ENCODE measurements at places on chromosomes 16 and 17.

DNA sequence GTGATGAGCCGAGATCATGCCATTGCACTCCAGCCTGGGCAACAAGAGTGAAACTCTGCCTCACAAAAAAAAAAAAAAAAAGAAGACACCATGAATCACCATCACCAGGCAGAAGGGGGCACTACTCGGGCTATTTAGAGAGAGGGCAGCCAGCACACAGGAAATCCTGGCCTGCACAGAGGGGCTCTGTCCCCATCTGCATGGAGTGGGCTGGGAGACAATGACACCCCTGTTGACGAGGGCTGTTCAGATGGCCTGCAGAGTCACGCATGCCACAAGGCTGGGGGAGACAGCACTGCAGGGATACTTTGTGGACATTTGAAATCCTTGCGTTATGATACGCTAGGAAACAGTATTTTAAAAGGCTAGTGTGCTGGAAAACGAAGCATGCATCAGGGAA lies 48.3 kb downstream of the CUEDC1 start:
- no peak for DNase-seq

- DNase-seq, result no peak
Measured at GRCh38 chr16:72203401-72203800, 31.4 kb upstream of the PMFBP1 start.

DNA sequence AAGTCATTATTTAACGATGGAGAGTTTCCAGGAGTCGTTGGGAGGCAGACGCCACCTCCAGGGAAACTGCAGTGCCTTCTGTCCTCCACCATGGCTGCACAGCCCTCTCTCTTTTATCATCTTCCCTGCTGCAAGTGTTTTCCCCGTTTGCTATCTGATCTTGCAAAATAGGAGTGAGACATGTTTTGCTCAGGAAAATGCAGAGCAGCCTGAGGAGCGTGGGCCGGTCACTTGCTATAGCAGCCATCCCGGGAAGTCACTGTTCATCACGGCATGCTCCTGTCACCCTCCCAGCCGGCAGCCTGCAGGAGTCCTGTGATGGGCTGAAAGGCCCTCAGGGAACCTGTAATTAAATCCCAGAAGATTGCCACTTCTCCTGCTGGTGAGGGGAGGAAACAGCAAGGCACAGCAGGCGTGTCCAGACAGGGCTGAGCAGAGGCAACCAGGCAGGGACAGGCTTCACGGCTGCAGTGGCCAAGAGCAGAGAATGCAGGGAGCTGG lies 143.1 kb downstream of the GSG1L start:
- DNase-seq, result no peak

- DNase-seq, result no peak
Measured at GRCh38 chr16:20899477-20900298, 470 bp downstream of the DCUN1D3 start.

GRCh38 chr17:6903326-6903900 lies 71.9 kb upstream of the TEKT1 start:
- no peak for DNase-seq

- DNase-seq, result no peak
Measured at GRCh38 chr17:29862951-29863350, 67.1 kb downstream of the SSH2 start.

GRCh38 chr17:75020331-75021110 lies 8.1 kb downstream of the MRPL58 start:
- no peak for DNase-seq

- DNase-seq, result no peak
Measured at GRCh38 chr17:82253179-82253544, 20.3 kb downstream of the CSNK1D start.

DNA sequence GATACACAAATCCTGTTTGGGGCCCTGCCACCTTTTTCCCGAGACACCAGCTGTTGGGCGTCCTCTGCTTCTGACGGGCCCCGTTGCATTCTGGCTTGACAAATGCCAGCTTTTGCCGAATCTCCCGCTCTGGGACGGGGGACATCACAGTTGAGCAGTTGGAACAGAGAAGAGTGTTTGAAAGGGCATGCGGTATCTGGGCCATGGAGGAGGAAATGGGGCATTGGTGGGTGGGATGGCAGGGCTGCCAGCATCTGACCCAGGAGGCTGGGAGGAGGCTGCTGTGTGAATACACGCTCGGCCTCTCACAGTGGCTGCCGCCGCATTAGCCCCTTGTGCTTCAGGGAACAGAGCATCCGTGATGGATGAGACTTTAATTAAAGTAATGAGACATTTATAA lies 184.3 kb upstream of the TNRC6C start:
- no peak for DNase-seq

DNA sequence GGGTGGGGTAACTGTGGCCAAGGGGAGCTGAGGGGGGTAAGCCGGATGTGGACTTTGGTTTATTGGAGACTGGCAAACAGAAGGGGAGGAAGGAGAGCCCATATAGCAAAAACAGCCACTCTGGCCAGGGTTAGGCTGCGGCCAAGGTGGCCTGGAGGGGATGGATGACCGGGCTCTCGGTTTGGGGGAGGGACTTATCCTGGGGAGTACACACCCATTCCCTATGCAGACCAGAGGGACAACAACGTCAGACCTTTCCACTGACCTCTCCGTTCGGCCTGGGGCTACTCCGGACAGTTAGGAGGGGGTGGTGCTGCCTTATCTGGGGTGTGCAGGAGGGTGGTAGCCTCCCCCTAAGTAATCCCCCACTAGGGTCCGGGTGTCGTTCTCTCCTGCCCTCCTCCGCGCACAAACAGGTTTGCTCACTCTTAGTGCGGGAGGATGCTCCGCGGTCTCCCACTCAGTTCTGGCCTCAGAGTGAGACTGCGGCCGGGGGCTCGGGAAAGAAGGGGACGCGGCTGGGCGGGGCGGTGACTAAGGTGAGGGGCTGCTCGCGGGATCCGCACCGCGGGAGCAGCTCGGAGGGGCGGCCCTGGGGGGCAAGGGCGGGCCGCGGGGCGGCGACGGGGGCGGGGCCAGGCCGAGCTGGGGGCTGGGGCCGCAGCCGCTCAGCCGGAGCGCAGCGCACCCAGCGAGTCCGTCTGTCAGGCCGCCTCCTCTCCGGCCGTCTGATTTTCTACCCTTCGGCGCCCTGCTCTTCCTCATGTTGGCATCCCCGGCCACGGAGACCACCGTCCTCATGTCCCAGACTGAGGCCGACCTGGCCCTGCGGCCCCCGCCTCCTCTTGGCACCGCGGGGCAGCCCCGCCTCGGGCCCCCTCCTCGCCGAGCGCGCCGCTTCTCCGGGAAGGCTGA lies at the start of gene WNK4:
Gene WNK4 (plus strand): TSS at position 675 of the 915 bp plus-strand sequence. CDS start 89 bp downstream, at position 764.
- DNase-seq, result no peak

DNA sequence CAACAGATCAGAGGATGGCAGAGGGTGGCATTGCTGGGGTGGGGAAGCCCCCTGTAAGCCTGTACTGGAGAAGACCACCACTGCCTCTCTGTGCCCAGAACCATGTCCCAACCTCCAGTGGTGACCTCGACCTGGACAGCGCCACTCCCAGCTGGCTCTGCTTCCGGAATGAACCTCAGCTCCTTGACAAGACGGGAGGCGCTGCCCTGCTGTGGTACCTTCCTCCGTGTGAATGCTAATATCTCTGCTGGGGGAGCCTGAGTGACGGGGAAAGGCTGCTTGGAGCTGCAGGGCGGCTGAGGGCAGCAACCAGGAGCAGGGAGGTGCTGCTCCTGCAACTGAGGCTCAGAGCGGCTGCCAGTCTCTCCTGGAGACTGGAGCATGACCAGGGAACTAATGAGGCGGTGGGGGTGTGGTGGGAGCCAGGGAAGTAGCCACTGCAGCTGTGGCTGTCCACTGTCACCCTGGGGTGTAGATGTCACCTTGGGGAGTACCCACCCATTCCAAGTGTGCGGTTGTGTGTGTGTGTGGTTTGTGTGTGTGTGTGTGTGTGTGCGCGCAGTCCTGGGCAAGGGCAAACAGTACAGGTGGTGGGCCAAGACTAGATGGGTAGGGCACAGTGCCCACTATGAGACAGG lies 6.2 kb downstream of the PRCD start:
- DNase-seq, result no peak

DNA sequence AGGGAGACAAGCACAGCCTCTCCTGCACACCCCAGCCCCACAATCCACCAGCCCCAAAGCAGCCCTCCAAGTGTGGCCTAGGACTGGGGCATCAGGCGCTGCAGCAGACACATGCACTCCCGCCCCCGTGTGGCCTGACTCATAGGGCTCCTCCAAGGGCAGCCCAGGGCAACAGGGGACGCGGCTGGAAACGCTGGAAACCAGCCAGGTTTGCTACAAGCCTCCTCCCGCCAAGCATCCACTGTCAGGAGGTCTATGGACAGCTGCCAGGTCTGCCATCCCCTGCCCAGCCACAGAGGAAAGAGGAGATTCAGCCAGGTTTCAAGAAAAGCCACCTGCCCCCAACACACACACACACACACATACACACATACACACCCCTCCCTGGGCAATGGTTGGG lies 25.8 kb downstream of the SRCIN1 start:
- no peak for DNase-seq

DNA sequence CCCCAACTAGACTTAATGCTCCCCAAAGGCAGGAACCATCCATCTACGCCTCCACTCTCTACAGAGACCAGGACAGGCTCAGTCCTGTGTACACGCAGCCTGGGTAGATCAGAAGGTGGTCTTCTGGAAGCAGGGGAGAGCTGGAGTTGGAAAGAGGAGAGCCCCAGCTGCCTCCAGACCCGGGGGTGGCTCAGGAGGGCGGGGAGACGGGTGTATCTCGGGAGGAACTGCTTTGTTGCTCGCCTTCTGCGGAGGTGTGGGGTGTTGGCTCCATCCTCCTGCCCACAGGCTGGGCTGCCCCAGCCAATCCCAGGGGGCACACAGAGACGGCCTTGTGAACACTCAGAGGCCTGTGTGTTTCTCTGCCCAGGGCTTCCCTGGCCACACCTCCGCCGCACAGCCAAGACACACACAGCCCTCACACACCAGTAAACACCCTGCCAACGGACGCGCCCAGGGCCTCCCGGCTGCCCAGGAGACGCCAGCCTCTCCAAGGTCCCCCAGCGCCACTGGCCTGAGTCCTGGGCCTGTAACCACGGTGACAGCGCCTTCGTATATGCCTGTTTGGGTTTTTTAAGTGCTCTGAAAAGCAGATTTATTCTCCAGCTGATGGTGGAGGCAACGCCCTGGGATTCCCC lies 143.4 kb upstream of the CDC42EP4 start:
- no peak for DNase-seq

GRCh38 chr16:52051414-52052172 lies 495.4 kb downstream of the TOX3 start:
- DNase-seq, result no peak

GRCh38 chr16:280552-280951 lies at the start of gene ARHGDIG:
TSS of gene ARHGDIG (plus strand) at chr16:280591. CDS start at chr16:280681, 90 bp downstream.
- DNase-seq, result no peak

DNA sequence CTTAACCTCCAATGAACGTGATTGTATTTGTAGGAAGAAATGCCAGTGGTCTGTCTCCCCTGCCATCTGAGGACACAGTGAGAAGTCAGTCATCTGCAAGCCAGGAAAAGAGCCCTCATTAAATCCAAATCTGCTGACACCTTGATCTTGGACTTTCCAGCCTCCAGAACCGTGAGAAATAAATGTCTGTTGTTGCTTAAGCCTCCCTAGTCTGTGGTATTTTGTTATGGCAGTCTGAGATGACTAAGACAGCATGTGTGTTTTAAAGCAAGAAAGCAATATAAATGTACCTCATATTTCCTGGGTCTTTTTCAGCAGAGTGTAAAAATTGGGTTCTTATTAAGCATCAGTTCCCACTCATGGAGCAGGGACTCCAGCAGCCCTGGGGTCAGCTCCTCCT lies 177.9 kb upstream of the NLRP1 start:
- DNase-seq, result no peak

GRCh38 chr17:57701124-57701523 lies 44.0 kb downstream of the CCDC182 start:
- no peak for DNase-seq

- DNase-seq, result no peak
Measured at GRCh38 chr16:28092721-28093384, 29.3 kb upstream of the GSG1L start.

DNA sequence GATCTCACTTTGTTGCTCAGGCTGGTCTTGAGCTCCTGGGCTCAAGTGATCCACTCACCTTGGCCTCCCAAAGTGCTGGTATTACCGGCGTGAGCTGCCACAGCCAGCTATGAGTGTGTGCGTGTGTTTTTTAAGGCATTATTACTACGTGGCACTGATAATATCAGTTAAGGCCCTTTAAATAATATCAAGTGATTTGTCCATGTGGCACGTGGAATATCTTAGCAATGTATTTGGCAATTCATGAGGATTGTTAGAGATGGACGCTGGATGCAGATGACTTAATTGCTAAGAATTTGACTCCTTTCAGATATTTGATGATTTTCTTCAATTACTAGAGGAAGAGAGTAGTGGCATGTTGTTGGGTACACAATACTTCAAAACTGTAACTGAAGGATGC lies 25.5 kb upstream of the PMP22 start:
- DNase-seq, result no peak

GRCh38 chr16:2966808-2967191 lies 2.3 kb upstream of the PAQR4 start:
- DNase-seq, result no peak

GRCh38 chr16:72859581-72859980 lies 188.3 kb downstream of the ZFHX3 start:
- DNase-seq, result no peak

GRCh38 chr16:67431775-67432505 lies 1.0 kb downstream of the HSD11B2 start:
- no peak for DNase-seq

GRCh38 chr16:23682181-23682580 lies 3.5 kb downstream of the PLK1 start:
- DNase-seq, result no peak

DNA sequence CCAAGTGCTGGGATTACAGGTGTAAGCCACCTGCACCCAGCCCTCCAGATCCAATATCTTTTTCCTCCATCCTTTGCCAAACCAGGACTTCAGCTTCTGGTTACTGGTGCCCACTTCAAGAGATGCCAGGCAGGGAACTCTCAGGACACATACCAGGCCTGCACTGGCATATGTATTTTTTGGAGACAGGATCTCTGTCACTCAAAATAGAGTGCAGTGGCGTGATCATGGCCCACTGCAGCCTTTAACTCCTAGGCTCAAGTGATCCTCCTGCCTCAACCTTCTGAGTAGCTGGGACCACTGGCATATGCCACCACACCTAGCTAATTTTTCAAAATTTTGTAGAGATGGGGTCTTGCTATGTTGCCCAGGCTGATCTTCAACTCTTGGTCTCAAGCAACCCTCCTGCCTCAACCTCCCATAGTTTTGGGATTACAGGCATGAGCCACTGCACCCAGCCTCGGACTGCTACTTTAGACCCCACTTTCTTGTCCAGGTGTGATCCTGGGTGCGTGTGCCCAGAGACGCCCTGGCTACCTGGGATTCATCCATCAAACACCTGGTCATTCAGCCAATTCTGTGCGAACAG lies 55.8 kb downstream of the BMERB1 start:
- no peak for DNase-seq

DNA sequence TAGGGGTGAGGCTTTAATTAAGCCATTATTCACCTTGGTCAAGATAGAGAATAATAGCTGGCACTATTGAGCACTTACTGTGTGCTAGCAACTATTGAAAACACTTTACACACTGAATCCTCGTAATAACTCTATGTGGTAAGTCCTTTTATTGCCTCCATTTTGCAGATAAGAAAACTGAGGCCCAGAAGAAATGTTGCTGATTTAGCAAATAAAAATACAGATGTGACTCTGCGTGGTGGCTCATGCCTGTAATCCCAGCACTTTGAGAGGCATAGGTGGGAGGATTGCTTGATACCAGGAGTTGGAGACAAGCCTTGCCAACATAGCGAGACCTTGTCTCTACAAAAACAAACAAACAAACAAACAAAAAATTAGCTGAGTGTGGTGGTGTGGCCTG lies 19.4 kb downstream of the OTOA start:
- no peak for DNase-seq
